ENCODE measurements at places on chromosomes 3 and 15.

GRCh38 chr3:10533737-10534023 lies 28.3 kb upstream of the ATP2B2 start:
- no peak for DNase-seq

- DNase-seq = peak; percentile 51
Measured at GRCh38 chr3:84547971-84548970, 410.5 kb upstream of the CADM2 start.

- no peak for DNase-seq
Measured at GRCh38 chr3:81443457-81443782, 318.0 kb downstream of the GBE1 start.

DNA sequence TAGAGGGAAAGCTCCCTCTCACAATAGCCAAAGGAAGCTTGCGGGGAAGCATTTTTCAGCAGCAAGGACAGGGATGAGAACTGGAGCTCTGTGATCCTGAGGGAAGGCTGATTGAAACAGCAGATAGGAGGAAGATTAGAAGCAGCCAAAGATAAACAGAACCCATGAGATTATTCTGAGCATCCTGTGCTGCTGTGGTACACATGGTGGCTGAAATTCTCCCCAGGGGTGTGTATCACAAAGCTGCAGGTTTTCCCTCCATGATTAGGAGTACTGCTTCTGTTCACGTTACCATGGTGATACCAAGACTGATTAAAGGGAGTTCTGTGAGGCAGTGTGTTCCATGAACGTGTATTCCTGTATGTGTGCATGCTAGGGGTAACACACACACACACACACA lies 30.3 kb upstream of the PSMD6 start:
- no peak for DNase-seq

- DNase-seq = no peak
Measured at GRCh38 chr15:57215881-57216280, 160.4 kb upstream of the CGNL1 start.

GRCh38 chr15:89777782-89778380 lies 1.7 kb downstream of the MESP2 start:
- no peak for DNase-seq

- DNase-seq = no peak
Measured at GRCh38 chr15:92869263-92869940, 30.7 kb upstream of the CHD2 start.

DNA sequence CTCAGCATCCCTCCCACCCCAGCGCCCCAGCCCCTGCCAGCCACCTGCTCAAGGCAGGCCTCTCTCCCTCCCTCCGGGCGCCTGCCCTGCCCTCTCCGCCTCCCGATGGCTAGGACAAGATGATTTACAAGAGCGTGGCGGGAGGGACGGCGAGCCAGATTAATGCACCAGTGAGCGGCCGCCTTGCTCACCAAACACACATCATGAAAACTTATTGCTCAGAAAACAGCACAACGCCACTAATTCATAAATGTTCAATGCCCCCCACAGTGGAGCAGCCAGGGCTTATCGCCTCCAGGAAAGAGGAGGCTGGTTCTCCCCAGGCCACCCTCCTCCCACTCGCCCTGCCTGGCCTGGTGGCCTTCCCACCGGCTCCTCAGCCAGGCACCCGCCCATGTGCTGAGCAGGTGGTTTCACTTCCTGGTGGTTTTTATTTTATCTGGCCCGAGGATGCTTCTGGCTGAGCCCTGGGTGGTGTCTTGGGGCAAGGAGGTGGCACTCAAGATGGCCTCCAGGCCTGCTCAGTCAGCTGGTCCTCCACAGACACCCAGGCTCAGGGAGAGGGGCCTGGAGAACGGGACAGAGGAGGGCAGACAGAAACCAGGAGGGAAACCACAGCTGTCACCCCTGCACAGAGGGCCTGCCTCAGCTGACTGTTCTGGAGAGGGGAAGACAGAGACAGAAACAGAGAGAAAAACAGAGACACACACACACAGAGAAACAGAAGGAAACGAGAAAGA lies 284.9 kb downstream of the UACA start:
- no peak for DNase-seq

- no peak for DNase-seq
Measured at GRCh38 chr3:178623666-178624255, 87.5 kb downstream of the KCNMB2 start.

DNA sequence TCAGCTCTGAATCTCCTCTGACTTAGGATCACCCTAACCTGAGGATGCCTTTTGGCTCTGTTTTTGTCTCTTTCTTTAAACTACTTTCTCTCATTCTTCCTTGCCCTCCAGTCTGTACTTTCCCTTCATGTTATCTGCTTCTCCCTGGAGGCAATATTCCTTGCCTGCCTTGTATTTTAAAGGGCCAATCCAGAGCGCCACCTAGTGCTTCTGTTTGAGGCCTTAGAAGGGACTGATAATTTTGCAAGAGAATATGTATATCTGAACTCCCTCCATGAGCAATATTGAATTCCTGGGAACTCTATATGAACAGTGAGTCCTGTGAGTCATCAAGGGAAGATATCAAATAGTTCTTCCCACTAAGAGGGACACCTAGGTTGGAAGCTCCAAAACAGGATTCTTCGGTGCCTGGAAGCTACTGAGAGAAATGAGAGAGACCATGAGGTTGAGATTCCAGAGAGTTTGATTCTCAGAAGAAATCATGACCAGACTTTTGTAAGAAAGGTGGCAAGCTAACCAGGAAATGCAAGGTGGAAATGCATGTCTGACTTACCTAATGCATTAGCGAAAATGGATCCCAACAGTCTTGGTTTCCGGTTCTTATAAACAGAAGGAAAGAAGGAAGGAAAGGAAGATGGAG lies 203.8 kb upstream of the CD96 start:
- DNase-seq = peak; percentile 48

GRCh38 chr3:16286161-16286560 lies 21.1 kb downstream of the OXNAD1 start:
- no peak for DNase-seq

- no peak for DNase-seq
Measured at GRCh38 chr3:69144631-69145245, 22.3 kb upstream of the LMOD3 start.

DNA sequence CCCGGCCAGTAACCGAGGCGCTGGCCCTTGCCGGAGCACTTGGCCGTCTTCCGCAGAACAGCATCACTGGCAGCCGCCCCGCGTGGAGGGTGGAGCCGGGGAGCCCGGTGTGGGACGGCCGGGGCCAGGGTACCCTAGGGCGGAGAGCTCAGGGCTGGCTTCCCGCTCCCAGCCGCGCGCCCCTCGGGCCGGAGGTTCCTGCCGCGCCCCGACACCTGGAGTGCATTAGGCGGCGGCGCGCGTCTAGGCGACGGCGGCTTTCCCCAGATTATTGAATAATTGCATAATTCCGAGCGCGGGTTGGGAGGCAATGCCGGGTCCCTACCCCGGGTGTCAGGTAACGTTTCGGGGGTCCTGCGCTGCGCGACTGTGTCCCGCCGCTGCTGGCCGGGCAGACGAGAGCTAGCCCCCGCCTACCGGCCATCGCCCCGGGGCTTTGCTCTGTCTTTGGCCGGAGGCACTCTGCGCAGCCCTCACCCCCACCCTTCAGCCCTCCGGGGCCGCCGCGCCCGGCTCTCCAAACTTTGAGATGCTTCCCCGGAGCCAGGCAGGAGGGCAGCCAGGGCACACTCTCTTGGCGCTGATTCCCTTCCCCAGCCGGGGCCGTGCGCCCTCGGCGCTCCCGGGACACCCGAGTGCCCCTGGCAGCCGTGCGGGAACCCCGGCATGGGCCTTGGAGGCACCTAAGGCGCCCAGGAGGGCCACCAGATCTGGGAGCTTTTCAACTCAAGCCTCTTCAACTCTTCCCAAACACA lies 749 bp downstream of the ITGA11 start:
- no peak for DNase-seq

Data from hematopoietic multipotent progenitor cell (in vitro differentiated cells).